GDM1 (cell line): ENCODE measurements at places on chromosomes 5 and 9.

DNA sequence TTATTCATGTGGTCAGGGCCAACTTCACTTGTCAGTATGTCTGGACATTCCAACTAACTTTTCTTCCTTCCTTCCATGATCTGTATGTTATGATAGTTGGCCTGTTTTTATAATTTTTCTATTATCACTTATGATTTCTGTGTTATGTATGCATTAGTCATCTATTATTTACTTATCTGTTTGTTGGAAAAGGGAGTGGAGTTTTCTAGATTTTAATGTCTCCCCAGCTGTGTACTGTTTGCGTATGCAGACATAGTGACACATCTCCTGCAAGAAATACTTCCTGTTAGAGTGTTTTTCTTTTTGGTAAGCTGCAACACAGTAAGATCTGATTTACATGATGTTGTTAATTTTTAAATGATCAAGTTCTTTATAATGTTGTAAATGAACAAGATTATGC lies 8.7 kb upstream of the INSYN2B start:
- DNase-seq = no peak

GRCh38 chr9:83355024-83355444 lies 183.2 kb downstream of the FRMD3 start:
- no peak for DNase-seq

DNA sequence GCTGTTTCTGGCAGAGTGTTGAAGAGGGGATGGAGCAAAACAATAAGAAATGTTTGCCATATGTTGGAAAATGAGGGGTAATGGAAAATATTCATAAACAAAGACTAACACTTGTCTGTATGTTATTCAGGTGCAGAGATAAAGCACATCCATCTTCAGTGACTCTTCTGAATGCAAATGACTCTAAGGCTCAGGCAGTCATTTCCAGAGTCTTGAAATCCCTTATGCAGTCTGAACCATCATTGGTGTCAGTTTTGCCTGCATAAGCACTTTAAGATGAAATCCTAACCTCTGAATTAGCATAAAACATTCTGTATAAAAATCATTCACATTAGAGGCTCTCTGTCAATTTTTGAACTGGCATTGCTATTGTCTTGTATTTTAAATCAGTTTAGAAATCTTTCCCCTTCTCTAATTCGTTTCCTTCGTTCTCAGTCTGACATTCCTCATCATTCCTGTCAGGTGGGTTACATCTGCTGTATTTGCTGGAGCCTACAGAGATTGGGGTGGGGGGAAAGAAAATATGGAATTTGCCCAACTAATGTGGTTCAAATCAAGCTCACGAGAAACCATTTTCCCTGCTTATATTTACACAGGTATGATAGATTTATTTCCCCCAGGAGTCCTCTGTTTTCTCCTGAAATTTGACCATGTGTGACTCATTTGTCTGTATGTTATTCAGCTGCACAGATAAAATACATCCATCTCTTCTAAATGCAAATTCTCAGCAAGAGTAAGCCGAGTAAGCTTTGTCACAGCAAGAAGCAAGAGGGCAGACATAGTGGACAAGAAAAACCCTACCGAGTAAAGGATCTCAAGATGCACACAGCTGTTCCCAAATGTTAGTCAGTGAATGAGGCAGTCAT lies 31.6 kb downstream of the ENC1 start:
- DNase-seq = no peak

DNA sequence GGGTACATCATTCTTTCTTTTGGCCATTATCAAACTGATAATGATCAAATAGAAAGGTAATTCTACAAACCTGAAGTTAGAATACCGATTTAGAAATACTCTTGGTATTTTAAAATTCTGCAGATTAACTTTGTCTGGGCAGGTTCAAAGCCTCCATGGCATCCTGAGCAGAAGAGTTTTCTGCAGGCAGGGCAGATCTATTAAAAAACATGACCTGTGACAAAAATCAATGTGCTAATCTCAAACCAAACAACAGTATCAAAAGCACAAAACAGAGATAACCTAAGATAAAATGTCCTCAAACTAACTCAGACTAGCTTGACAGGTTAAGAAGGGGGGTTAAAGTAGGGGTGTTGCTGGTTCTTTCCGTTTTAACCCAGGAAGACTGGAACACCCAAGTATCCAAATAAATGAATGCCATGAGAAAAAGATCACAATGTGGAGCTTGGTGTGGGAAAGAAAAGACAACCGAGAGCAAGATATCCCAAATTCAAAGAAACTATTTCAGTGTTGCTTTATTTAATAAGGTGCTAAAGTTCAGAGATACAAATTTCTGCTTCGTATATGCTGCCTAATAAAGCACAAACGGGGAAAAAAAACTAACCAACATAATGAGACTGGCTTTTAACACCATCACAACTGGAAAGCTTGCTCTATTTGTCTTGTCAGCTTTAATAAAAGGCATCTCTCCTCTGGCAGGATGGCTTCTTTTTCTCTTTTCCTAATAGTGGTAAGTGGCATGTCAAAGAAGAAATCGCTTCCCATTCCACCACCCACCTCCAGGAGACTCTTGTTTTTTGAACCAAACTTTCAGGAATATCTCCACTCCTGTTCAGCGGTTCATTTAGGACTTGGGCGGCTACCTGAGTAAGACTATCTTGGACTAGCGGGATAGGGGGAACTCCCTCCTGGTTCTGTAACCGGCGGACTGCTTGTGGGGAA lies 2.3 kb downstream of the EFNA5 start:
- no peak for DNase-seq

- no peak for DNase-seq
Observed at GRCh38 chr9:129283705-129284606, 105.9 kb upstream of the IER5L start.

- no peak for DNase-seq
Observed at GRCh38 chr5:152813526-152813925, 408.4 kb upstream of the NMUR2 start.

DNA sequence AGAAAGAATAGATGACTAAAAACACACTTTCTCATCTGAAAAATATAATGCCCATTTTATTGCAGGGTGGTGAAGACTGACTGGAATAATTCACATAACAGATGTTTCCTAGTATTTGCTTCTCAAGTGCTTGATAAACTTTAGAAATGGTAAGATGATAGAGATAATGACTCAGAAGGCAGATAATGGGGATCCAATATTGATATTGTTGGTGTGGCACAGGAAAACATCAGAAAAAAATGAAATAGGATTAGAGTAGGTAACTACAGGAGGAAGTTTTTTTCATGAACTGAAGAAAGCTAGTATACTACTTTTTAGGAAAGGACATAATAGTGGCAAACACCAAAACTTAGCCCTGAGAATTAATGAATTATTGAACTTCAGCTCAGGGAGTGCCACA lies 20.2 kb upstream of the F2RL2 start:
- no peak for DNase-seq

GRCh38 chr5:110441035-110441434 lies 285.4 kb downstream of the TMEM232 start:
- DNase-seq = no peak

DNA sequence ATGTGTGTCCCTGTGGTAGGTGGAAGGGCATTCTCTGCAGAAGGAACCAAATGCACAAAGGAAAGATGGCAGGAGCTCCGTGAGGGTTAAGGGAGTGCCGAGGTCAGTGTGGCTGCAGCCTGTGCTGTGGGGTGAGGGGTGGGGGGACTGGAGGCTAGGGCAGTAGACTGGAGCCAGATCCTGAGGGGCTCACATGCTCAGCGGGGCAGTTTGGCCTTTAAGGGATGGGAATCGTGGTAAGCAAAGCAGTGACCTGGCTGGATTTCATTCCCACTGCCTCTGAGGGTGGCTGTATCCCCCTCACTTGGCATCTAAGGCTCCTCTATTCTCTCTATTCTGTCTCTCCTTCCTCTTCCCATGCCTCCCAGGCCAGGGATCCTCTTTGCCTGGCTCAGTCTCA lies 15.6 kb downstream of the PITX1 start:
- no peak for DNase-seq

- no peak for DNase-seq
Observed at GRCh38 chr5:94263068-94263467, 355.3 kb downstream of the KIAA0825 start.

DNA sequence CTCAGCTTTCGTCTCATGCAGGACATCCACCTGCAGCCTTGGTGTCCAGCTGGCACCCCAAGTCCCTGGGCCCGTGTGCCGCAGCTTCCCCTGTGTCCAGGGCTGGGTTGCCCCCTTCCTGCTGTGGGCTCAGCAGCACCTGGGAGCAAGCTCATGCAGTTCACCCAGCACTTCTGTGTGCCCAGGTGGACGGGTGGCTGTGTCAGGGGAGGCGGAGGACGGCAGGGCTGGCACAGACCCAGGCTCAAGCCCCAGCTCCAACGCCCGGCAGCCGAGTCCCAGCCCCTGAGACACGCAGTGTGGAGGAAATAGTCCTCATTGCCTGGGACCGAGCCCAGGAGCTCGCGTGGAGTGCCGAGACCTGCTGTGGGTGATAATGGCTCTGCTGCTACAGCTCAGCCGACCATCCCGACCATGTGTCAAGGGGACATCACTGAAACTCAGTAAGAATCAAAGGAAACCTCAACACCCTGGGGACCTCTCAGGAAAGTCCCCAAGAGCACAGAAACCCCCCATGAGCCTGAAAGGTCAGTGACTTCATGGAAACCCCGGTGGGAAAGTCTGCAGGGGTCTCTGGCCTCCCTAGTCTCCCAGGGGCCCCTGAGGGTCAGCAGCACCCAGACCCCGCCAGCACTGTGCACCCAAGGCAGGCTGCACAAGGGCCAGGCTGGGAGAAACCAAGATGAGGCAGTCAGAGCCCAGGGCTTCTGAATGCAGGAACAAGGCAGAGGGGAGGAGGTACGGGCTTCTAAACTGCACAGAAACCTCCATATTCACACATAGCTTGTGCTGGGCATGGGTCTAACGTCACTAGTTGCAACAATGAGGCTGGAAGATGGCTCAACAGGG lies 38.8 kb downstream of the LPCAT1 start:
- DNase-seq = no peak

GRCh38 chr9:95720496-95720895 lies 155.0 kb upstream of the ERCC6L2 start:
- DNase-seq = no peak

- no peak for DNase-seq
Observed at GRCh38 chr9:136577941-136578625, 32.2 kb upstream of the NOTCH1 start.

- DNase-seq = no peak
Observed at GRCh38 chr9:111940697-111941096, 44.1 kb downstream of the UGCG start.

- no peak for DNase-seq
Observed at GRCh38 chr5:151909628-151910027, 15.0 kb downstream of the GLRA1 start.

DNA sequence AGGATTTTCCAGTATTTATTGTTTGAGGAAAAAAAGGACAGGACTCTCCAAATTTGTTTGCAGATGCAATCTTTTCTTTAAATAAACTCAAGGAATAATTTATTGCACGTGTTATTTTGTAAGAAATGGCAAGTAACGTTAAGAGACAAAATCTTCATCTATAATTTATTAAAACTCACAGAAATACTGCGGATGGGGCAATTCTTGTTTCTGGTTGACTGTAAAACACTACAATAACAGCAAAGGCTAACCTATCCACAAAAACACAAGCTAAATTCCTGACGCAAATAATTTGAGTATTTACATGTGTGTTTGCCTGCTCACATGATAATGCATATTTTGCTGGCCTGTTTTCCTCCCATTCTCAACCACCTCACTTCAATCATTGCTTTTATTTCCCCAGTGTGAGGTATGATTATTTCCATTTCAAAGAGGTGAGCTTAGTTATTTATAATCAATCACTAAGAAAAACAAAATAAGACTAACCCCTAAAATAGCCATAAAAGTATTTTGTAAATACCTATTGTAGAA lies 619.4 kb downstream of the PDE4D start:
- DNase-seq = no peak

DNA sequence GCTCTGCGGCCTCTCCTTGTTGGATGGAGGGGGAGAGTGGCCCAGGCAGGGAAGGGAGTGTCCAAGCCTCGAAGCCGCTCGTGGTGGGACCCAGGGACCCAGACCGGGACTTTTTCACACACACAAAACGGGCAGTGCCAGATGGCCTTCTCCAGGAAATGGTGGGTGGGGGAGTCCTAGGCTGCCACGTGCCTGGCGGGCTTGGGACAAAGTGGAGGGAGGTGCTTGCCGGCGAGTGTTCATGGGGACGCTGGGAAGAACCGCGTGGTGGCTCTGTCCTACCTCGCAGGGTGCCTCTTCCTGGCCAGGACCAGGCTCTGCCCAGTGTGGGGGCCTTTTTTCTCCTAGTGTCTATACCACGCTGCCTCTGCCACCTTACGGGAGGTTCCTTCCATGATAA lies 155.0 kb upstream of the COL5A1 start:
- DNase-seq = no peak

- DNase-seq = no peak
Observed at GRCh38 chr5:17070647-17071046, 134.6 kb upstream of the MYO10 start.

DNA sequence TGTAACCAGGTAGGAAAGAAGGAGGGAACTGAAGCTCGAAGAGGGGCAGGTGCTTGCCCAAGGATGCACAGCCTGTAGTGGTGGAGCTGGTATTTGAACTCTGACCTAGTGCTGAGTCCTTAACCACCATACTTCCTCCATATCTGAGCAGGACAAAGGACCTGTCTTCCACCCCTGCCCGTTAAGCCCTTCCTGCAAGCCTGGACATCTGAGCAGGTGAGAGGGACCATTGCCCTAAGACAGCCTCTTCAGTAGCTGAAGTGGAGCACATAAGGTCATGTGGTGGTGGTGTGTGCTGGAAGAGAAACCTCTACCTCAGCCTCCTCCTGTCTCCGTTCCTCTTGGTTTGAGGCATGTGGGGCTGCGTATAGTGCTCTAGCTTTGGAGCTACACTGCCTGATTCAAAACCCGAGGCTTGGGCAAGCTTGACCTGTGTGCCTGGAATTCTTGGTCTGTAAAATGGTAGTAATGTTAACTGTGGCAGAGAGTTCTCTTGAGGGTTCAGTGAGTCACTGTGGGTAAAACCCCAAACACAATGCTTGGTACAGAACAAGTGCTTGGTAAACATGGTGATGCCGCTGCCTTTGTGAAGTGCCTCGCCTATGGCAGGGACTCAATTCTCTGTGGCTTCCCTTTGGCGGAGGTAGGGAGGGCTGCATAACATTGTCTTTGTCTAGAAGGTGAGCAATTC lies 7.4 kb downstream of the GALNT10 start:
- no peak for DNase-seq

- no peak for DNase-seq
Observed at GRCh38 chr9:4138180-4138579, 161.7 kb downstream of the GLIS3 start.

DNA sequence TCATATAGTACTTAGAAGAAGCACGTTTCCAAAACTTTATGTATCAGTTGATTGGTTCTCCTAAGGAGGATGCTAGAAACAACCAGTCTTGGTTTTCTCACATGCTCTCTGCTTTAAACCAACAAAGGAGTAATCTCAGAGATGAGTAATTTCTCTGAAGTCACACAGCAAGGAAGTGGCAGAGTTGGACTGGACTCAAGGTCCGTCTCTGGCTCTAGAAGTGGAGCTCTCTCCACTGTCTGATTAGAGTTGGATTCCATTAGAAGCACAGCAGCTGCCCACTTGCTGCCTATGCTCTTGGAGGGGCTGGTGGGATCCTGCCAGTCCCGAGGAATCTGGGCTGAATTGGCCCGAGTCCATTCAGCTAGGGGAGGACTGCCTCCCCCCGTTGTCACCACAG lies 21.0 kb downstream of the RALGPS1 start:
- DNase-seq = no peak
